ENCODE measurements at places on chromosomes 12 and 14.

DNA sequence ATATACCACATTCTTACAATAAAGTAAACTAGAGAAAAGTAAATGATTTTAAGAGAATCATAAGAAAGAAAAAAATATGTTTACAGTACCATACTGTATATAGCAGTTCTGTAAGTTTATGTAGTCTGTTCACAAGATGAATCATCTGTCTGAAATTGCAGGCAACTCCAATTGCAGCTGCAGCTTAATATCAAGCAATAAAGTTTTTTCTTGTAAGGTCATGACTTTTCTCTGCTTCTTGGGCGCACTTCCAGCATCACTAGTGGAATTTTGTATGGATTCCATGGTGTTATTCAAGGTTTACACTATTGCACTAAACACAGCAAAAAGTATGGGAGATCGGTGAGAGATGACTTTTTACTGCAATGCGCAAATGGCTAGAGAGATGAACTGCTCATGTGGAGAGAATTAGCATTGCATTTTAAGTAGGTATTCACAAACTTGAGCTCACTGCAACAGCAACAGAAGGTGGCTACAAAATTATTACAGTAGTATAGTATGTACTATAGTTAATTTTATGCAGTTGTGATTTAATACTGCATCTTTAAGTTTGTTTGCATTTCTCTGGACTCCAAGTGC, 445.4 kb upstream of the OR4E1 start:
- no peak for DNase-seq

DNA sequence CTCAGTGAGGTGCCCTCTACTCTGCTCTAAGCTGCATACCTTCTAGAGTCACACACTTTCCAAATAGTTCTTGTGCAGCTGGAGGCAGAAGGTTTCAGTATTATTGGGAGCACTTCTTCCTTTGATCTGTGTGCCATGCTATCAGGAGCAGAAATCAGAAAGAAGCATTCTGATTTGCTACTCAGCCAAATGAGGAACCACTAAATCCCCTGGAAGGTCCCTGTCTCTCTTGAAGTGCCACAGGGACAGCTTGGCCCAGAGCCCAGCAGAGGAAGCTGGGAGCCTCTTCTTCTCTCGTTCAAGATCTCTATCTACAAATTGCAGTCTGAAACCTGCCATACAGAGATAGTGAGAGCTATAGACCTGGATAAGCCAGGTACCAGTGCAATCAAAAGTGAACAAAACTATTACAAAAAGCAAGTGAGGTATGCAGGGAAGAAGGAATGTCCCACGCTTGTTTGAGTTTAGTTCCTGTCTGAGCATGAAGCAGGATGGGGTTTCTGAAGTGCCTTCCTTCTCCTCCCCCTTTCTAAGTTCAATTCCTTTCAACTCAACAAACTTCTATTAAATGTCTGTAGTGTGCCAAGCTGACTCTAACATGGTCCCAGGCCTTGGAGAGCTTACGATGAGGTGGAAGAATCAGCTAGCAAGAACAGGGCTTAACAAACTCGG, 100.9 kb upstream of the PARP11 start:
- no peak for DNase-seq

GRCh38 chr14:38000340-38000739, 207.4 kb upstream of the SSTR1 start:
- no peak for DNase-seq

GRCh38 chr12:103566398-103566797, 20.7 kb upstream of the STAB2 start:
- DNase-seq: no peak

- peak; percentile 62 for DNase-seq
These were observed 75.3 kb upstream of the FAR2 start for GRCh38 chr12:29073631-29074239.

- DNase-seq: no peak
These were observed 39.3 kb downstream of the RAB35 start for GRCh38 chr12:120077260-120077659.

DNA sequence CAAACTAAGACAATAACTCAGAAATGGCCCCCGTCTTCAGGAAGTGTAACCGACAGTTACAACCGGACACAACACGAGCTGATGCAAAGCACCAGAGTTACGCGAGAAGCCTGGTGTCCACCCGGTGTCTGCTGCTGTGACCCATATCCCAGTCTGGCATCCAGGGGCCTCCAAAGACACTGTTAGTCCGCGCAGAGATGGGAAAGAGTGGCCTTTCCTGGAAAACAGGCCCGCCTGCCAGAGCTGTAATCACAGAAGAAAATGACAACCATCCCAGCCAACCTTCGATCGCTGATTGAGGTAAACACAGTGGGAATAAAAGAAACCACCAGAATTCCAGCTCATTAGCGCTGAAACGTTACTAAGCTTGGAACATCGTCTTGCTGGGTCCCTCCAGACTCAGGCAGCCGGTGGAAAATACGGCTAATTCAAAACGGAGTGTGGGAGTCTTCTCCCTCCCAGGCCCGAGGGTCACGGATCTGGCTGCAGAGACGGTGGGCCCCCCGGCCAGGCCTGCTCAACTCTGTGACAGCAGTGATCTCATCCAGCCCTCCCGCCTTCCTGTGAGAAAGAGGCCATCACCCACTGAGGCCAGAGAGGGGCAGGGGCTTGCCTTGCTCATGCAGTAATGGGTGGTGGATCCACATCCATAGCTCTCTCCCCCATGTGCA, 273.9 kb upstream of the RTL1 start:
- no peak for DNase-seq

DNA sequence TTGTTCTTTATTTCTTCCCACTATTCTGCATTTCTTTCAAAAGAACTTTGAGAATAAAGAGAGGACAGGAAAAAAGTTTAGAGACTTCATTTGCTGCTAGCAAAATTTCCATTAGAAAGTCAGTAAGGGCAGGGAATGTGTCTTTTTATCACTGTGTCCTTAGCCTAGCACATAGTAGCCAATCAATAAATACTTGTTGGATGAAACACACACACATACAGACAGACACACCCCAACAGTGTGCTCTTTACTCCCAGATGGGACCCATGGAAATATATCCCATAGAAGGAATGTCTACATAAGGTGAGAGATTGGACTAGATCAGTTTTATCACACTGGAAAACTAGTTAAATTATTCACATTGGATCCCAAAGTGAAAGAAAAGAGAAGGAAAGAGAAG, 21.1 kb upstream of the ARID2 start:
- no peak for DNase-seq

- DNase-seq: no peak
These were observed 52.9 kb downstream of the ISCA2 start for GRCh38 chr14:74546416-74546815.

GRCh38 chr14:92892589-92892988, 30.4 kb upstream of the CHGA start:
- no peak for DNase-seq

DNA sequence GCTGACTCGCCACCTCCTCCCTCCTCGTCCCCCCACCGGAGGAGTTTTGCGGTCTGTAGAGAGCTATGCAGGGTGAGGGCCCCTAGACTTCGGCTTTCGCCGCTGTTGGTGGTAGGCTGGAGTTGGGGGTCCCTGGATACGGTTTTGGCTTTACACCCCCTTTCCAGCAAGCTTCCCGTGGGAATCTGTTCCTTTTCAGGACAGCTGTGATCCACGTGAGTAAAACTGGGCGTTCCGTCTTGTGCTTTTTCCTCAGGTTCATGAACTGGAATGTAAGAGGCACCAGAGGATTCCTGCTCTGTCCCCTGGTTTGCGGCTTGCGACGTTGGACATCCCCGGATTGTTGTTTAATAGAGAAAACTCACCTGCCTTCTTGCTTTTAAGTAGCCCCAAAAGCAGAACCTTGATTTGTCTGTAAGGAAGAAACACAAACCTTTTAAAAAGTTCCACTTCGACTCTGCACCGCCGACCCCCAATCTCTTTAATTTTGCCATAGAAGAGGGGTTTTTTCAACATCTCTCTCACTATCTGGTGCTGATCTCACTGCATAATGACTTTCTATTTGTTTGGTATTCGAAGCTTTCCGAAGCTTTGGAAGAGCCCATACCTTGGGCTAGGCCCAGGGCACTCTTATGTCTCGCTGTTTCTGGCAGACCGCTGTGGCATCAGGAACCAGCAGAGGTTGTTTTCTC, 490 bp downstream of the PRORP start:
- DNase-seq: peak; percentile 22

- peak; percentile 33 for DNase-seq
These were observed 1.6 kb downstream of the ATP6V1D start for GRCh38 chr14:67357969-67358354.

GRCh38 chr14:91341334-91341733, 76.3 kb downstream of the CCDC88C start:
- no peak for DNase-seq

GRCh38 chr14:74596741-74597450, 15.1 kb downstream of the LTBP2 start:
- DNase-seq: no peak

GRCh38 chr14:47020500-47020899, 368.9 kb upstream of the RPL10L start:
- DNase-seq: no peak

DNA sequence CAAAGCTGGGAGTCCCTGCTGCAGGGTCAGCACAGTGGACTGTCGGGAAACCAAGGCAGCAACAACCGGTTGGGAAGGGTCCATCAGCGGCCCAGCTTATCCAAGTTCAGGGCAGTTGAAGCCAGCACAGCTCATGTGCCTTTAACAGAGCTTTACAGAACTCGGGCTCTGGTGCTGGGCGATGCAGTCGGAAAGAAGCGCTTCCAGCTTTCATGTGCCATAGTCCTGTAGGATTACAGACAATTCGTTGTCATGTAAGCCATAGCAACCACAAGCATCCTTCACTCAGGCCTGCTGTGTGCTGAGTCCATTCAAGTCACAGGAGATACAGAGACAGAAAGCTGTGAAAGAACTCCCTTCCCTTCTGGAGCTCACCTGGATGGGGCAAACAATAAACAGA, 3.5 kb upstream of the FAM181A start:
- DNase-seq: no peak

- no peak for DNase-seq
These were observed 19.7 kb upstream of the IFT81 start for GRCh38 chr12:110104188-110105094.

GRCh38 chr12:6555018-6555691, 687 bp downstream of the IFFO1 start:
- no peak for DNase-seq

All from kidney tubule cell (primary cell).